NCI-H146 (cell line): ENCODE measurements at places on chromosomes 13 and 19.

DNA sequence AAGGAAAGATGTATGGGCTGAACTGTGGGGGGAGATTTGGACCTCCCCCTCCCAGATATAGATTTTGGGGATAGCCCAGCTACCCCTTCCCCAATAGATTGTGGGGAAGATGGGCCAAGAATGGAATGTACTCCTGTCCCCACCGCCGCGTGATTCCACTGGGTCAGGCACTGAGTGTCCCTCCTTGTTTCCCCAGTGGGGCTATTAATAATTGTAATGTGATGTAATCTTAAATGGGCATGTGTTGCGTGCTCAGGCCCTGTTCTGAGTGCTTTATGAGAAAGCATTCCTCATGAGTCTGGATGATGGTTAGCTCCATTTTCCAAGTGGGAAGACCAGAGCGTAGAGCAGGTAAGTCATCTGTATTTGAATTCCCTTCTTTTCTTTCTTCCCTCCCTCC is 1.4 kb downstream of the PSMD8 start:
- DNase-seq, result no peak

GRCh38 chr13:97945342-97945741 is 8.1 kb upstream of the IPO5 start:
- no peak for DNase-seq

DNA sequence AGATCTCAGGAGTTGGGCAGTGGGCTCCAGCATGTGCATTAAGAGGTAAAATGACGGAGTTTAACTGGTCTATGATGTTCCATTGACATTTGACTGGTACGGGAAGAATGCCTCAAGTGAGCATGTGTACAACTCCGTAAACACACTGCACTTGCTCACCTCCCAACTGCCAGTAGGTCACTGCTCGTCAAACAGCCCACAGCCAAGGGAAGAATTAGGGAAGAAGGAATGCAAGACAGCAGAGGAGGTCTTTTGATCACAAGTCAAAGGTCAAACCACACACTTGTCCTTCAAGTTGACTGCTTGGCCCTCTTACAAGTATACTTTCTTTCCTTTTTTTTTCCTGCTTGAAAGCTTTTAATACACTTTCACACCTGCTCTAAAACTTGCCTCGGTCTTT is 236.7 kb downstream of the B3GLCT start:
- no peak for DNase-seq

DNA sequence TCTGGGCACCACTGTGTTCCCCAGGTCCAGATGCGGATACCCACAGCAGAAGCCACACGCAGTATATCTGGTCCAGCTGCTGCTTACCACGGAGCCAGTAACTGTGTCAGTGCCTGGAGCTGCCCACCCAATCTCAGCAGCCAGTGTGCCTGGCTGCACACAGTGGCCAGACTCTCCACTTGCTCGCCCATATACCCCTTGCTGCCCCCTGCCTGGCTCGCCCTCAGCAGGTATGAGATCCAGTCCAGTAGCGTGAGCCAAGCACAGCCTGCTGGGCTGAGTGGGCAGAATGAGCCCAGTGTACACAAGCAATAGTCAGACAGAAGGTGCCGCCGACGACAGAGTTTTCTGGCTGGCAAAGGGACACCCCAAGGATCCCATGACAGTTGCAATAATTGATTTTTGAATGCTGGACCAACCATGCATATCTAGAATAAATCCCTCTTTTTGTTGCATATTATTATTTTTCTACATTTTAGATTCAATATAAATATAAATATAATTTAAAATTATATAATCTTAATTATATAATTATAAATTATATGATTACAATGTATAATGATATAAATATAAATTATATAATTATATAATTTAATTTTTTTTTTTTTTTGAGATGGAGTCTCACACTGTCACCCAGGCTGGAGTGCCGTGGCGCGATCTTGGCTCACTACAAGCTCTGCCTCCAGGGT is 918.8 kb upstream of the MIR17HG start:
- DNase-seq, result no peak

- DNase-seq, result no peak
These were observed 9.9 kb downstream of the ZNF665 start for GRCh38 chr19:53183146-53183764.

DNA sequence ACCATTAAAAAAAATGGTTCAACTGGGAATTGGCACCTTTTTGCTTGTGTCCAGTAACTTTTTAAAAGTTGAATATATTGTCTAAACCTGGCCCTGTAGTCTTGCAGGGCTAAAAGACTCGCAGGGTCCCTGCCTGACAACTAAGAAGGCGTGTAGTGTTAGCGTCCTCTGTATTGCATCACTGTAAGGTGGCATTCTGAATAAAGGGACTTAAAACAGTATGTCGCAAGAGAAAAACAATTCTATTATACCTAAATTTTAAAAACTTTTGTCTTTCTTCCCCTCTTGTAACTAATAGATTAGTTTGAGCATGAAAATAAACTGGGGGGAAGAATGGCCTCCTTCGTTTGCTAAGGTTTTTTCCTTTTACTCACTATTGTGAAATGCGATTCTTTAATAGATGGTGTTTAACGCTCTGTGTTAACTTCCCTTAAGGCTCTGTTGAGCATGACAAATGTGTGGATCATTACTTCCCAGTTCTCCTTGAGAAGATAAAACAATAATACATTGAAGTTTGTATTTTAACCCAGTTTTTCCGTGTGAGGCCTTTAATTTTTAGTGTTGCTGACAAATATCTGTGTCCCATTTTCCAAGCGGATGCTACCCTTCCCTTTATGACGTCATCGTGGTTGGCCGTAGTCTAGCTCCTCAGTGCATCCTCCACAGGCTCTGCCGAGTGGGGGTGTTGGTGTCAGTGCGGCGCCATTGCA is 134.6 kb downstream of the KATNAL1 start:
- no peak for DNase-seq

DNA sequence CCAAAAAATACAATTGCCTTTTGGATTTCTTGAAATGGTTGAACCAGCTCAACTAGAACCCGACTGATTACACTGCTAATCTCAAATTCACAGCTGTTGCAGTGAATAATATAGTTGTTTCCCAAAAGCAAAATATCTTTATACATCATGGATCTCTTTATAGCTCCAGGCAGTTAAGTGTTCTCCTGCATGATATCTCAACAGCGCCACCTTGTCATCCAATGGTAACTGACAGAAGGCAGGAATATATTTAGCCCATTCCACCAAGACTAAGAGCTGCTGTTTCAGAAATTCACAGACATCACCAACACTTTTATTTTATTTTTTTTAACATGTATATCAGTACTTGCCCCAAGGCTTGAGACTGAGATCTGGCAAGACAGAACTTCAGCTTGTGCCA is 1141.0 kb upstream of the PRR20A start:
- DNase-seq, result no peak
